Regular cardiac myocyte (primary cell): ENCODE measurements at places on chromosomes 7 and 10. TPM values are rescaled to one million over a fixed set of nuclear protein-coding genes. Genes with fewer than 3 reads are reported as not detected.

WEE2 gene
- not detected in 2 replicates for total RNA-seq

PNLIPRP1 gene
- total RNA-seq, result not detected in 2 replicates

IDI2 gene
- 0.28 TPM in 1 of 2 replicates, not detected in the other for total RNA-seq

COPG2 gene
- total RNA-seq, result 25.9 and 26.2 TPM in 2 replicates

MRC1 gene
- 0.19 and 0.28 TPM in 2 replicates for total RNA-seq

MSMB gene
- not detected in 2 replicates for total RNA-seq

EVX1 gene
- not detected in 2 replicates for total RNA-seq

FXYD4 gene
- not detected in 2 replicates for total RNA-seq

PPP1R3C gene
- 59.6 and 181 TPM in 2 replicates for total RNA-seq

RNF32 gene
- 0.77 and 2.5 TPM in 2 replicates for total RNA-seq

TMEM140 gene
- 5.0 and 18.6 TPM in 2 replicates for total RNA-seq

SPDYE5 gene
- total RNA-seq, result under 0.01 TPM in 1 of 2 replicates, not detected in the other

HIF1AN gene
- total RNA-seq, result 10.7 and 13.0 TPM in 2 replicates

PKD2L1 gene
- not detected in 2 replicates for total RNA-seq

UPK3BL1 gene
- total RNA-seq, result 1.7 and 6.5 TPM in 2 replicates

ARHGAP22 gene
- total RNA-seq, result 70.2 and 156 TPM in 2 replicates

BICC1 gene
- total RNA-seq, result 92.6 and 161 TPM in 2 replicates

CYP3A4 gene
- not detected in 2 replicates for total RNA-seq
